Stimulated activated CD4-positive, alpha-beta T cell treated with anti-CD3 and anti-CD28 coated beads, Interleukin-15, amount 100 ng/mL, for 1 hour (primary cell): ENCODE measurements at places on chromosomes 2 and 18.

GRCh38 chr2:206250041-206250897, 24.2 kb upstream of the ZDBF2 start:
- DNase-seq = no peak

- no peak for DNase-seq
Measured at GRCh38 chr18:76589316-76589715, 94.3 kb upstream of the ZNF516 start.

GRCh38 chr2:197504000-197504399, 3.8 kb downstream of the HSPE1 start:
- DNase-seq = no peak

DNA sequence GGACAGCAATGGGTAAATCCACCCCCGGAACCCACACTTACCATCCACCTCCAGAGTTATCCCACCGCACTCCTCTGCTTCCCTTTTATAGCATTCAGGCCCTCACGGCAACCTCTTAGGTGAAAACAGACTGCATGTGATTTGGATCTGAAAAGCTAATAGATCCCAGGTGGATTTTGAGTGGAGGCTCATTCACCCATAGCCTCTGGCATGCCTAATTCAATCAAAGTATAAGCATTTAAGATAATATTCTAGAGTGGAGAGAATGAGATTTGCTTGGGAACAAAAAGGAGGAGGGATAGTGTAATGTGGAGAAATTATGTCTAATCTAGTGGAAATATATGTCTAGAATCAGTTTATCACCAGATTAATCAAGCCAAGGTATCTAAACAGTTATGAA, 17.1 kb downstream of the SLC14A1 start:
- no peak for DNase-seq

GRCh38 chr2:77720115-77720514, 197.9 kb upstream of the LRRTM4 start:
- no peak for DNase-seq

- DNase-seq = no peak
Measured at GRCh38 chr2:11534746-11535484, 1.1 kb downstream of the GREB1 start.

GRCh38 chr2:118530976-118531375, 316.5 kb downstream of the EN1 start:
- DNase-seq = no peak

DNA sequence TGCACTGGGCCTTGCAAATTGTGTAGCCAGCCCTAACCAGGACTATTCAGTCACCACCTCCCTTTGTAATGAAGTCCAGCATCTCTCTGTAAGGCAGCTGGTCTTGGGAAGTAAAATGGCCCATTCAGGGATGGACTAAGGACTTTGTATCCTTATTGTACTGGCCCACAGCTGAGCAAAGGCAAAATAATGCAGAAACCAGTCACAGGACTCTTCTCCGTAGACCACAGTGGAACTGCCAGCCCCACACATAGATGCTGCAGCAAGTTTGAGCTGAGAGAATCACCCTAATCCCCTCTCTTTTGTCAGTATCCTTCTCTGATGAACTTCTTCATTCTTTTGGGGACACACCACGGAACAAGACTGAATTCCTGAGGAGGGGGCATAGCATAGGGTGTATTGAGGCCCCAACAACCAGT, 73.6 kb upstream of the RTN4 start:
- DNase-seq = no peak

- DNase-seq = no peak
Measured at GRCh38 chr18:32891130-32891529, 118.3 kb upstream of the KLHL14 start.
